ENCODE measurements at places on chromosomes 16 and 17.
A peak's percentile ranks its signal among the peaks of the same experiment; 100 is the strongest.

DNA sequence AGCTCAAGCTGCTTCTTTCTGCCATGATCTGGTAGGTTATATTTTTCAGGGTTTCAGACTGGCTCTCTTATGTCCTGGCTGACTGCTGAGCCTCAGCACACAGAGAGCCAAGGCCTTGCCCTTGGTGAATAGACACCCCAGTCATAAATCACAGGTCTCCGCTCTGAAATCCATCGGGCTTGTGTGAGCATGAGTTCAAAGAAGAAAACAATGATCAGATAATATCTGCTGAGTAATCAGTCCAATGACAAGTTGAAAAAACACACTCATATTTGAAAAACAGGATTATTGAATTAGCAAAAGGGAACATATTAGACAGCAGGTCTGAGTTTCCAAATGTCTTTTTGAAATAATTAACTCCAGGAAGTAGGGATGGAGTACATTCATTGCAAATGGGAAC lies 51.1 kb upstream of the NDRG4 start:
- no peak for DNase-seq

- DNase-seq = no peak
These were observed 29.8 kb upstream of the PLLP start for GRCh38 chr16:57314161-57314785.

DNA sequence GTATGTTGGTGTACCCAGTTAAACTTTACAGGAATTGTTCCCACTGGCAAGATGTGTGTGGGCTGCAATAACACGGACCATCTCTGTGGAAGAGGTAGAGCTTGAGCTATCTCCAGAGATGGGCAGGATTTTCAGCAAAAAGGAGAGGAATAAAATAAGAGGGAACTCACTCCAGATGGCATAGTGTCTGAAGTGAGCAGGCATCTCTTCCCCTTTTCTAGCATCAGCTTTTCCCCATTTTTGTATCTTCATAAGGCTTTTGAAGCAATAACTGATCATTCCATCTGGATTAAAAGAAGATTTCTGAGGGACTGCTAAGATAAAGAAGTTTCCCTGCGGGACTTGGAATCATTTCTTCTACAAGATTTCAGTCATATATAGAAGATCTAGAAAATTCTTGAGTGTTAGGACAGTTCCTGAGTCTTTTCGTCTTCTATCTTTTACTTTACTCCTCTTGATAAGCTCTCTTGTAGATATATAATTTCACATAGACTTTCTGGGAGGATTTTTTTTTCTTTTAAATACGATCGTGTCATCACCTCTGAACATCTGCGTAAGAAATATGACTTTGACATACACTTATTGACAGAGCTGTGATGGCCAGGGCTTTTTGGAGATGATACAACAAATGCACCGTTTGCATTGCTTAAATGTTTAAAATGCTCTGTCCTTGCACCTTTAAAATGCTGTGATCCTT lies 2.1 kb downstream of the CPD start:
- DNase-seq = no peak

DNA sequence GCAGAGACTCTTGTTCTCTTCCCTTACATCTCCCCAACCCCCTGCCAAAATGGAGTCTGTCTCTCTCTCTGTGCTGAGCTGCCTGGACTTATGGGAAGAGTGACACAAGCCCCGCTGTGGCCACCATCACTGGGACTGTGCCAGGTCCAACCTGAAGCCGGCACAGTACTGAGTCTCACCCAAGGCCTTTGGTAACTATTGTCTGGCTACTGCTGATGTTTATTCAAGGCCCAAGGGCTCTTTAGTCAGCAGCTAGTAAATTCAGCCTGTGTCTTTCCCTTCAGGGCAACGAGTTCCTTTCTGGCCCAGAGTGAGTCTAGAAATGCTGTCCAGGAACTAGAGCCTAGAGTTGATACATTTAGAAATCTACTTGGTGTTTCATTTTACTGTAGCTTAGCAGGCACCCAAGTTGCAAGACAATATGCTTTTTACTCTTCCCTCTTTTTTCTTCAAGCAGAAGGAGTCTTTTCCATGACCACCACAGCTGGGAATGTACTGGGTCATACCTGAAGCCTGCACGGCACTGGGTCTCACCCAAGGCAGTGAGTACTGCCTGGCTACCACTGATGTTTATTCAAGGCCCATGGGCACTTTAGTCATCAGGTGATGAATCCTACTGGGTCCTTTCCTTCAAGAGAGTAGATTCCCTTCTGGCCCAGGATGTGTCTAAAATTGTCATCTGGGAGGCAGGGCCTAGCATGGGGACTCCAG lies 17.7 kb downstream of the EFCAB5 start:
- no peak for DNase-seq

DNA sequence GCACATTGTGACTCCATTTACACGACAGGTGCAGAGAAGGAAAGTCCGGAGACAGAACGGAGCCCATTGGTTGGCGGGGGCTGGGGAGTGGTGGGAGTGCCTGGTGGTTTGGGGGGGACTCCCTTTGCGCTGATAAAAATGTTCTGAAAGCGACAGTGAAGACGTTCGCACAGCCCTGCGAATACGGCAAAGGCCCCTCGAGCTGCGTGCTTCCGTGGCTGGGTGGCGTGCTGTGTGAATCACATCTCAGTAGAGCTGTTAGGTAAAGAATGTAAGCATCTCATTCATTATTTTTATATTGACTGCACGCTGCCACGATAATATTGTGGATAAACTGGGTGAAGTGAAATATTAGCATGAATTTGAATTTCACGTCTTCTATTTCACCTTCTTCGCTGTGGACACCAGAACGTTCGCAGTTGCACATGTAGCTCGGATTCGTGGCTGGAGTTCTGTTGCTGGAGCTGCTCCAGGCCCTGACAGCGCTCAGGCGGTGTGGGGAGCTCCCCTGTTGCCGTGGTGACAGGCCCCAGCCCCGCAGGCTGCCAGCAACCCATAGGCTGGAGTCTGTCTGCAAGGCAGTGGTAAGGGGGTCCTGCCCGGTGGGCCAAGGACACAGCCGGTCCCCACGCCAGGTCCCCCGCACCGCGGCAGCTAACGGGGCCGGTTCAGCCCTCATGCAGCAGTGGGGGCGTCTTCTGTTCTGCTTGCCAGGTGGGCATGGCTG lies 44.6 kb downstream of the SOX8 start:
- DNase-seq = no peak

- DNase-seq = no peak
These were observed 28.8 kb downstream of the NLRC3 start for GRCh38 chr16:3548445-3548844.

DNA sequence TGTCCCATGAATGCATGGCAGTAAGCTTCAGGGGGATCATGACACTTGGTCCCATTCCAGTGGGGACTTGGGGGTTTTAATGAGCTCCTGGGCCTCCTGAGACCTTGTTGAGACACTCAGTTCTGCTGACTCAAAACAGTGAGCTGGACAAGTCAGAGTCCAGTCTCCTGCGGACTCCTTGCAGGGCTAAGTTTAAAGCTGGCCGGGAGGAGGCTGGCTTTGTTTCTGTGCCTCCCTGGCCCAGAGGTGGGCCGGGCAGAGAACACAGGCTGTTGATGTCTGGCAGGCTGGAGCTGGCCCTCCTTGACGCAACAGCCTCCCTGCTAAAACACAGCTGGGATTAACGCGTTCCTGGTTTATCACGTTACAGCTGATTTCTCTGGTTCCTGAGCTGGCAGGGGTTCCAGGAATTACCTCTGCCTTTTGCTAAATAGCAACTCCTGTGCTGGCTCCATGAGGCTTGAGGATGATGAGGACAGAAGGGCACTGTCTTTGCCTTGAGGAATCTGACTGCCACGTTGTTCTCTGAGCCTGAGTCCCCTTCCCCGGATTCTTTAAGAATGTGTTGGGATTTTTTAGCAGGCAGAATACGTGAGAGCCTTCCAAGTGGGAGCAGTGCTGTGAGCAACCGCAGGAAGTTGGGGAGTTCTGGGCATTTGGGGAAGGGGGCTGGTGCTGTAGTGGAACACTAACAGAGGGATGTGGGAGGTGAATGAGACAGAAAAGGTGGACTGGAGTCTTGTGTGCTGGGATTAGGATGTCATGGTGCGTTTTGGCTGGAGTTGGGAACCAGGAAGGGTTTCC lies 2.0 kb downstream of the GPT2 start:
- DNase-seq = no peak

- no peak for DNase-seq
These were observed 41.2 kb downstream of the TMC5 start for GRCh38 chr16:19458722-19459379.

DNA sequence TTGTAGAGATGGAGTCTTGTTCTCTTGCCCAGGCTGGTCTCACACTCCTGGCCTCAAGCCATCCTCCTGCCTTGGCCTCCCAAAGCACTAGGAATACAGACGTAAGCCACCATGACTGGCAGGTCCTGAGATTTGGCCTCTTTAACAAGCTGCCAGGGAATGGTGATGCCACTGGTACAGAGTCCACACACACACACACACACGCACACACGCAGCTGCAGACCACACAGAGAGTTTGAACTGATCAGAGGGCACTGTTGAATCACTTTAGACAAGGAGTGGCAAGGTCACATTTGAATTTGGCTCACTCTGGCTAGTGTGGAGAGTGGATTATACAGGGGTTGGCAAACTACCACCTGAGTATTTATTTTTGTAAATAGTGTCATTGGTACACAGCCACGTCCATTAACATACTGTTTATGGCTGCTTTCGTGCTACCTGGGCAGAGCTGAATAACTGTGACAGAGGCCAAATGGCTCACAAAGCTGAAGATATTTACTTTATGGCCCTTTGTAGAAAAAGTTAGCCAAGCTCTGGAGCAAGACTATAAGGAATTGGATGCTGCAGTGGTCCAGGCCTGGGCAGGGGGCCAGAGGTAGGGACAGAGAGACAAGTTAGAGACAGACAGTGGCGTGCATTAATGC lies 9.9 kb downstream of the ITPRIPL2 start:
- no peak for DNase-seq

DNA sequence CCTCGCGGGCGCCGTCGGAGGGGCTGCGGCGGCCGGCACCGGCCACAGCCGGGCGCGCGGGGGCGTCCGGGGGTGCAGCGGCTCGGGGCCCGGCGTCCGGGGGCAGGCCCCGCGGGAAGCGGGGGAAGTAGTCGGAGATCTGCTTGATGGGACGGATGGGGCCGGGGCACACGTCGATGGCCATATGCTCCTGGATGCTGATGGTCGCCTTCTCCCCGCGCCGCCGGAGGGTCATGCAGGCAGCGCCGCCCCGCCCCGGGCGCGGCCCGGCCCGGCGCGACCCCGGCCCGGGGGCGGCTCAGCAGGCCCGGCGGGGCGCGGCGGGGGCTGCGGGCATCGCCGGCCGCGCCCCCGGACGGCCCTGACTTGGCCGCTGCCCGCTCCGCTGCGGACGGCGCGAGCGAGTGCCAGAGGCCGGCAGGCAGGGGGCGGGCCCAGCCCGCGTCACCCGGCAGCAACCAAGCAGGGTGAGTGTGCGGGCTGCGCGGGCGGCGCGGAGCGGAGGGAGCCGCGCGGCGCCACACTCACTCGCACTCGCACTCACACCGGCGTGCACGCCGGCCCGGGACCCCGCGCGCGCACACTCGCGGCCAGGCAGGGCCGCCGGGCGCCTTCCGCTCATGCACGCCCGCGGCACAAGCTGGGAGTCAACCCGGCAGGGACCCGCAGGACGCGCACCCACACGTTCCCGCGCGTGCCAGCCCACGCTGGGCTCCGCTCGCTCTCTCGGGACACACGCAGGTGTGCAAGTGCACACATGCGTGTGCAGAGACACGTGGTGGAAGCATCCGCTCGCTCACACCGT lies at the start of gene DOC2B:
Gene DOC2B, minus strand, starts transcription at position 406 of the 805 bp plus-strand sequence. Its CDS starts 171 bp downstream, at position 235.
- DNase-seq = no peak

GRCh38 chr16:65833171-65833871 lies 533.2 kb upstream of the CDH5 start:
- no peak for DNase-seq

GRCh38 chr16:57277586-57277985 lies 6.9 kb downstream of the PLLP start:
- no peak for DNase-seq

- DNase-seq = no peak
These were observed 25.7 kb downstream of the CALB2 start for GRCh38 chr16:71384073-71384724.

DNA sequence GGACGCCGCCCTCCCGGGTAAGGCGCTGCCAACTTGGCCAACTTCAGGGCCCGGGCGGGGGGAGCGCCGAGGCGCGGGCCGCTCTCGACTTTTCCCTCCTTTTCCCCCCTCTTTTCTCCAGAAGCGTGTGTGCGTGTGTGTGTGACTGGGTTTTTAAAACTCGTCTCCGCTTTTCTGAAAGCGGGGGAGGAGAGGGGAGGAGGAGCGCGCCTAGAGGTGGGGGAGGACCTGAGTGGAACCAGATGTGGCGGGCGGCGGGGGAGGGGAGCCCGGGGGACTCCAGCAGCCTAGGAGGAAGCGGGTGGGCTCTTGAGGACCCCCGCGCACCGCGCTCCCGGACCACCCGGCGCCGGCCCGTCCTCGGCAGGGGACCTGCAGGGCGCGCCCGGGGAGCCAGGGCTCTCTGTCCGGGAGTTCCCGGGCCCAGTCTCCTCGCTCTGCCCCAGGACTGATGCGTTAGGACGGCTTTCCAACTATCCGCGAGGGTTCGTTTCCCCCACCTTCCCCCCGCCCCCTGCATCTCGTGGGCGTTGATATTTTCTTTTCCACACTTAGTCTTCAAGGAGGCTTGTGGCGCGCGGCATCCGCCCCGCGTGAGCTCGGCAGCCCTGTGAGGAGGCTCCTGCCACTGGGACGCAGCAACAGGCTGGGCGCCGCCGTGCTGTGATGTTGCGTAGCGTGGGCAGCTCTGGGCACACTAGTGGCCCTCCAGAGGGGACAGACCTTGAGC lies 599 bp downstream of the MRC2 start:
- DNase-seq = no peak

- DNase-seq = peak; percentile 84
These were observed at the start of gene ENDOV for GRCh38 chr17:80414803-80415625. ENDOV (plus strand) TSS chr17:80415167; CDS start chr17:80415195, 28 bp downstream.

DNA sequence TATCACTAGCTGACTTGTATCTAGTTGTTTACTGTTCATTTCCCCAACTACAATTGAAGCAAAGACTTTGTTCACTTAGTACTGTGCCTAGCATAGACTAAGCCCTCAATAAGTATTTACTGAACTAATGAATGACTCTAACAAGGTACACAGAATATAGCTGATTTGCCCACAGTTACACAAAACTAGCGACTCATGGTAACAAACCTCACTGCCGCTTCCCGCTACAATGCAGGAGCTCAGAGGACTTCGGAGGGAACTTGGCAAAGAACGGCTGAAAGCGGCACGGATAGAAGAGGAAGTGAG lies 524 bp downstream of the EFTUD2 start:
- peak; percentile 19 for DNase-seq

GRCh38 chr16:22674832-22675191 lies 139.2 kb upstream of the HS3ST2 start:
- no peak for DNase-seq

- no peak for DNase-seq
These were observed 12.7 kb downstream of the COX4I1 start for GRCh38 chr16:85812031-85812807.

GRCh38 chr17:42184713-42185620 lies at the start of gene HCRT:
HCRT (minus strand) TSS chr17:42185452; CDS start chr17:42185365, 87 bp downstream.
- no peak for DNase-seq

GRCh38 chr16:77430787-77431585 lies 3.8 kb downstream of the ADAMTS18 start:
- no peak for DNase-seq

GRCh38 chr16:81607805-81608522 lies 163.4 kb downstream of the CMIP start:
- no peak for DNase-seq

- DNase-seq = no peak
These were observed 5.0 kb downstream of the SLC26A11 start for GRCh38 chr17:80225230-80225629.

- no peak for DNase-seq
These were observed 80.2 kb upstream of the SMURF2 start for GRCh38 chr17:64742326-64742725.

GRCh38 chr16:60459463-60459862 lies 1576.8 kb downstream of the CDH8 start:
- DNase-seq = no peak

- no peak for DNase-seq
These were observed 265.8 kb upstream of the TNRC6C start for GRCh38 chr17:77692571-77693161.

Measured in NCI-H1105 (cell line).